ENCODE measurements at places on chromosomes 7 and 10. TPM values are rescaled to one million over a fixed set of nuclear protein-coding genes. Genes with fewer than 3 reads are reported as not detected.

RBP4 gene
- total RNA-seq: not detected

CBLL1 gene
- total RNA-seq: 22.7 TPM

ITIH5 gene
- total RNA-seq: not detected

ARMC3 gene
- 5.2 TPM for total RNA-seq

RBM20 gene
- total RNA-seq: 7.7 TPM

SFRP5 gene
- total RNA-seq: not detected

ASAH2 gene
- total RNA-seq: 0.47 TPM

ACHE gene
- total RNA-seq: not detected

CALML3 gene
- total RNA-seq: not detected

- DNase-seq: no peak
Measured at GRCh38 chr7:94615666-94616065, 40.3 kb downstream of the SGCE start.

DNA sequence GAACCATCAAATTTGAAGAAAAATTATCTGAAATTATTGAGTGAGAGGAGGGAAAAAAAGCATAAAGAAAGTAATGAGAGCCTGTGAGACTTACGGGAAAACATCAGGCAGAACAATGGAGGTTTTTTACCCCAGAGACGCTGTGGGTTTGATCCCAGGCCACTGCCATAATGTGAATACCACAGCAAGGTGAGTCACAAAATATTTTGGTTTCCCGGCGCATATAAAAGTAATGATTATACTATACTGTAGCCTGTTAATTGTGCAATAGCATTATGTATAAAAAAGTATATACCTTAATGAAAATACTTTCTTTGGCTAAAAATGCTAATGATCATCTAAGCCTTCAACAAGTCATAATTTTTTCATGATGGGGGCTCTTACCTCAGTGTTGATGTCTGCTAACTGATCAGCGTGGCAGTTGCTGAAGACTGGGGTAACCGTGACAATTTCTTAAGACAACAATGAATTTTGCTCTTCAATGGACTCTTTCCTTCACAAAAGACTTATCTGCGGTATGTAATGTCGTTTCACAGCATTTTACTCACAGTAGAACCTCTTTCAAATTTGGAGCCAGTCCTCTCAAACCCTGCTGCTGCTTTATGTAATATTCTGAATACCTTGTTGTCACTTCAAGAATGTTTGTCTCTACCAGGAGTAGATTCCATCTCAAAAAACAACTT, 97.0 kb upstream of the FAM20C start:
- no peak for DNase-seq

DNA sequence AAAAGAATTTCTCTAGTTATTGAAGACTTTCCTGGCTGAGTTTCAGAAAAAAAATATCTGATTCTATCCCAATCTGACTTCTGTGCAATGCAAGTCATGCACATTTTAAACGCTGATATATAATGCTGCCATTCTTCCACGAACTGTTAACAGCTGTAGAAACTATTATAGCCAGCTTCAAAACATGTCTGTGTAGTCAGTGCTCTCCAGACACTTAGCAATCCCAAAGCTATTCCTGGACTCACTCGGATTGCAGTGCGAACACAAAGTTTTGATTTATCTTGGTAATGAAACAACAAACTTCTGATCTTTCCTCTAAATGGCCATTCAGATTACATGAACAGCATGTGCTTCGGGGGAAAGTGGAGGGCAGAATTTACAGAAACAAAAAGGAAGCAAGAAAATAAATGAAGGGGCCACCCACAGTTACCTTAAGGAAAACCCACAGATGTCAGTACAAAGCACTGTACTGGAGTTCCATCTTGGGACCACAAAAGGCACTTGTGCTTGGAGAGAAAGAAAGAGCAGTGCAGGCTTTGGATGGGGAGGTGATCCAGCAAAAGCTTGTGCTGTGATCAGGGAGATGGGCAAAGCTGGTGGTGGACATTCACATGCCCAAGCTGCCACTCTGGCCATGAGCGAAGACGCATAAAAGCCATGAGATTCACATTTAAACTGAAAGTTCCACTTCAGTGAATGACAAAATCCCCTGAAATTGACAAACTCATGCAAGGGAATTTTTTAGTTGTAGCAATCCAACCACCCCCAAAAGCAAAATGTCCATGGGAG, 32.1 kb upstream of the ADO start:
- DNase-seq: no peak

- peak; percentile 93 for DNase-seq
Measured at GRCh38 chr7:76294344-76295024, 8.0 kb upstream of the HSPB1 start.

DNA sequence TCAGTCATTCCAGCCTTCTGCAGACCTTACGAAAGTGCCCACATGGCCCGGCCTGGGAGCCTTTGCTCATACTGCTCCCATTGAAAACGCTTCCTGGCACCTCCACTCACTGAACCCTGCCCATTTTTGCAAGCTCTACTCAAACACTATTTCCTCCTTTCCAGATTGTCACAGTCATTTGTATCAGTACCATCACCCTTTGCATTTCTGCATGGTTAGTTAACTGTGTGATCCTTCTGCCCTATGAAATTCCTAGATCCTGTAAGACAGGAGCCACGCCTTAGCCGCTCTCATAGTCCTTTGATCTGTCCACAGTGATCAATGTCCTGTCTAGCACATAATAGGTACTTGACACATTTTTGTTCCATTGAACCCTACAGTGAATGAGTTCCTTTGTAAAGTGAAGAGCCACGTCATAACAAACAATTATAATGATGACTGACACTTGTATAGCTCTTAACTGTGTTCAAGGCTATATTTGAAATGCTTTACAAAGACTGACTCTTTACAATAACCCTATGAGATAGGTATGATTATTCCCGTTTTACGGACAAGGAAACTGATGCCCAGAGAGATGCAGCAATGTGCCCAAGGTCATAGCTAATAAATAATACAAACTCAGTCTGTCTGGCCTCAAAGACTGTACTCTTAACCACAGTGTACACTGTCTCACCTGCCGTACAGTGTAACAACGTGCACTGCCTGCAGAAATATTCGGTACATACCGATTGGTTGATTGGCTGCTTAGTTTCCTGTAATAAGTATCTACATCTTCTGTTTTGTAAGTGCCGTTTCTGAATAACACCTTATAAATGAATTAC, 16.6 kb upstream of the ITIH2 start:
- DNase-seq: peak; percentile 65

GRCh38 chr10:57979956-57980355, 287.7 kb downstream of the IPMK start:
- no peak for DNase-seq

DNA sequence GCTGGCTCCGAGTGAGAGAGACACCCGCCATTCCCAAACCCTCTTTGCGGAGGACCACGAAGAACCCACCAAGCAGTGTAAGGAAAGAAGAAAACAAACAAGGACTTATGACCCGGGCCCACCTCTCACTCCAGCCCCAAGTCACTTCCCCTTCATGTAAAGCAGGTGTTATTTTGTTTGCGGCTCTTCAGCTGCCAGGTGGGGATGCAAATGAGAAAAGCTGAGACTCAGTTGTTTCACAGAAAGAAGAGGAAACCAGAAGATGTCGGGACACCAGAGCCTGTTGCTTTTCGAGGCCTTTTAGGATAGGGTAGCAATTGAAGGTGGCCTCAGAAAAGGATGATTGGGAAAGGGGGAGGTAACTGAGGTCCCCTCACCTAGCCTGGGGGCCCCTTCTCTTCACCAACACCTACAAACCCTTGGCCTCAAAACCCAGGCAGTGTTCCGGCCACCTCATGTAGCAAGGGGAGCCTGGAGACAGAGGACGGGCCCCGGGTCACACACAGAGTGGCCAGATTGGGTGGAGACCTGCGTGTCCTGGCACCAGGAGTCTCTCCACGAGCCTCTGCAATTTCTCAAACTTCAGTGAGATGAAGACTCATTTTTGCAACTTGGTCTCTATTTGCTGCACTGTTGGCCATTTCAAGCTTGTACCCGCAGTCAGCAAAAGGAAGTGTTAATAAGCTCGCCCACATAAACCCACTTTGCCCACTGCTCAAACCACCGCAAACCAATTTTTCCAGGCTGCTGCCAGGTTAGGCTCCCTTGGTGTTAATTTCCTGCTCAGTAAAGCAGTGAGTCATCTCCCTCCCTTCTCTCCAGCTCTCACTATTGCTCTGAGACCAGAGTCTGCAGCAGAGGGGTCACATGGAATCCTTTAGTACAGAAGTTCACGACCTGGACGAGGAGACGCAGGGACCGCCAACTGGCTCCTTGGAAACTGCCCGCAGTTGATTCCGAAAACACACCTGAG, 45.5 kb downstream of the AOC1 start:
- DNase-seq: no peak

DNA sequence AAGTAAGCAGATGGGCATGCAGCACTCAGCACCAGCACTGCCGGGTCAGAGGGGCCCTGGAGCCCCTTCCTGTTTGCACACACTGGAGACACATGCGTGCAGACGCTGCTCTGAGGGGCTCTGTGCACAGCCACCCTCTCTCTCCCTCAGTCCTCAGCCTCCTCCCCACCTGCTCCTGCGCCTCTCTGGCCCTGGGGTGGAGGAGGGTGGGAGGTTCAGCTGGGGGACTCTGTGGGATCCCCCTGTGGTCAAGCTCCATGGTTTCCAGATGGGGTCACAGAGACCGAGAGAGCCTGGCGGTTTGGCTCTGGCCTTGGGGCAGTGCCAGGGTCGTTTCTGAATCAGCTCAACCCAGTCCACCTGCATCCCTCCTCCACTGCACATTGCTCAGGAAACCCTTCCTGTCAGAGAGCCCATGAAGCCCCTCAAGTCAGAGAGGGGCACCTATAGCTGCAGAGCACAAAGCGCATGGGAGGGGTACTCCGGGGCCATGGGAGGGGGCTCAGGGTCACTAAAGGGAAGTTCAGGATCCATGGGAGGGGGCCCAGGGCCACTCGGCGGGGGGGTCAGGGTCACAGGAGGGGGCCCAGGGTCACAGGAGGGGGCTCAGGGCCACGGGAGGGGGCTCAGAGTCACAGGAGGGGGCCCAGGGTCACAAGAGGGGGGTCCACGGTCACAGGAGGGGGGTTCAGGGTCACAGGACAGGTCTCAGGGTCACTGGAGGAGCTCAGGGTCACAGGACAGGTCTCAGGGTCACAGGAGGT, 161.7 kb downstream of the ADARB2 start:
- DNase-seq: no peak

DNA sequence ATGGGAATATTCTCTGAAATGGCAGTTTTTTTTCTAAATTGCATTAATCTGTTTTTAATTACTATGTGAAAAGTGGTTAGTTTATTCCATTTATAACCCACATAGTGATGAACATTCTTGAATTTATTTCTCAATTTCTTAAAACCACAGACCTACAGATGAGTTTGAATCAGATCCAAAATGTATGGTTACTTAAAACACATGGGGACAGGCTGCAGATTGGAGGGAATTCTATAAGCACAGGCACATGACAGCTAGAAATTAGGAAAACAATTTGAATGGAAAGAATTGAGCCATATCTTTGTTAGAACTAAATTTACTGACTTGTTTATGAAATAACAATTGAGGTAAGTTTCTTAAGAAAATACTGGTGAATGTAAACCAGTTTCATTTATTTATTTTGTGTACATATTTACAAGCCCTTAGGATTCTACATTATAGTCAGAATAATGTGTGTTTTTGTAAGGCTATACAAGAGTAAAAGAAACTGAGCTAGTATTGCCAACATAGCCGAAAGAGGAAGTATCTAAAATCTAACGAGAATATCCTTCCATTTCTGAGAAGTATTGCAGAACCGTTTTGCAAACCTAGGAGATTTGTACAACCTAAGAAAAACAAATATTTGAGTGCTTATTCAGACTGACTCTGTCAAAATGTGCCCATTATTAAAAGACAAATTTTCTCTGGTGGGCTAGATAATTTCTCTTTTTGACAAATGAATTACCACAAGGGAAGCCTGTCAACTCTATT, 434.3 kb upstream of the SEMA3D start:
- DNase-seq: no peak

GRCh38 chr7:815284-816216, 16.7 kb upstream of the SUN1 start:
- no peak for DNase-seq

DNA sequence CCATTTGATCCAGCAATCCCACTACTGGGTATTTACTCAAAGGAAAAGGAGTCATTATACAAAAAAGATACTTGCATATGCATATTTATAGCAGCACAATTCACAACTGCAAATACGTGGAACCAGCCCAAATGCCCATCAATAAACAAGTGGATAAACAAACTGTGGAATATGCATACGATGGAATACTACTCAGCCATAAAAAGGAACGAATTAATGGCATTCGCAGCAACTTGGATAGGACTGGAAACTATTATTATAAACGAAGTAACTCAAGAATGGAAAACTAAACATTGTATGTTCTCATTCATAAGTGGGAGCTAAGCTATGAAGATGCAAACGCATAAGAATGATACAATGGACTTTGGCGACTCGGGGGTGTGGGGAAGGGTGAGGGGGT, 108.6 kb downstream of the MICU1 start:
- DNase-seq: no peak

DNA sequence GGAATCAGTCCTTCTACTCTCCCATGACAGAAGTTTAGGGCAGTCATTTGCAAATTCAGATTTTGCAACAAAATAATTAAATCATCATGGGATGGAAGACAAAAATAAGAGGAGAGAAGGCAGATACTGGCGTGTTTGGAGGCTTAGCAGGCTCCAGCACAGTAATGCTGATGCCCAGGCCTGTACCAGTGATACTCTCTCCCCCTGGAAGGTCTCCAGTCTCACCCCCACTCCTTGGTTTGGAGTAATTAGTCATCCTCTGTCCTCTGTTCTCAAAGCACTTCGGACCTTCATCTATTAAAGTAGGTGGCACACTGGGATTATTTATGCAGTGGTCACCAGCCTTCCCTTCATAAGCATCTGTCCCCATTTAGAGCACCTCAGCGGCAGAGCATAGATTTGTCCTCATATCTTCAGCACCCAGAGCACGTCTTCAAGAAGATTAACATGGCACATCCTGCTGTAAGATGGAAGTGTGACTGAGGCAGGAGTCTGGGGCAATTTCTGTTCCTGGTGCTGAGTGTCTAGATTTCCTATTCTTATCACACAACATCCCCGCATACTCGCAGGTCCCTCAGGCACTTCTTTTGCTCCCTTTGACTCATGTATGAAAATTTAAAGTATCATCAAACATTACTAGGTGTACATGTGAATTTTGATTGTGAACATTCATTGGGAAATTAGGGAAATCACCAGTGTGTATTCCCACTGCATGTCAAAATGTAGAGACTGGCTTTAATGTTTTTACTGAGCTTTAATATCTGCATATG, 31.3 kb upstream of the TRIL start:
- no peak for DNase-seq

DNA sequence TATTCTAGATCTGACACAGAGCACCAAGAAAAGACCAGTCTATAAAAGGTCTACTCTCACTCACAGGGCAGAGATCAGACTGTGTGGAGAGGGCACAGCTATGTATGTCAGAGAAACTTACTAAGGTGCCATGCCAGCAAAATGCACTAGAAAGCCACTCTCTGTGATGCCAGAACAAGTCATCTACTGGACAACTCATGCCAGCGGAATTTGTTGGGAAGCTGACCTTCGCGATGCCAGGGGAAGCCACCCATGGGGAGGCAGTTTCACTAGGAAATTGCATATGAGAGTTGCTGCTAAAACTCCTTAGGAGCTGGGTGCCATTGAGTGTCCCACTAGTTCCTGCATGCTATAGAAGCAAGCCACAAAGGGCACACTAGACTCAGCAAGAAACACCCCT, 58.5 kb downstream of the MICU1 start:
- peak; percentile 55 for DNase-seq

Data from Caki2 (cell line).